ENCODE measurements at places on chromosomes 16 and 17.

DNA sequence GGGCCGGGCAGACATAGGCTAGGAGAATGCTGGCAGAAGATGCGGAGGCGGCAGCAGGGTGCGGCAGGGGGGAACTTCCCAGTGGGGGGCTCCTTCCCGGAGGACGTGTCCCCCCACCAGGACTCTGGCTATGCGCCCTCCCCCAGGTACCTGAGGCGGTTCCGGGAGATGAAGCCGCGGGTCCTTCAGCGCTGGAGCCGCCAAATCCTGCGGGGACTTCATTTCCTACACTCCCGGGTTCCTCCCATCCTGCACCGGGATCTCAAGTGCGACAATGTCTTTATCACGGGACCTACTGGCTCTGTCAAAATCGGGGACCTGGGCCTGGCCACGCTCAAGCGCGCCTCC, 3.4 kb downstream of the WNK4 start:
- no peak for DNase-seq

DNA sequence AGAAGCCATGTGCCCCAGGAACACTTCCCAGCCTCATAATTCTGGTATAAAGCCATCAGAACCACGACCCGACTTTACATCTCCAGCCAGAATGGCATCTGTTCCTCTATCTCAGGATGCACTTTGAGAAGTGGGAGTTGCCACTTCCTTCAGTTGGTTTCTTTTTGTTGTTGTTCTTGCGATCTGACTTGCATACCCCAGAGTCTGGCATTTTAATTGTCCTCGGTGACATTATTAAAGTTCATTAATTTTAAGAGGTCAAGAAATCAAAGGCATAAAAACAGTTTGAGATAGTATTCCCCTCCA, 13.5 kb downstream of the MARCHF10 start:
- no peak for DNase-seq

- no peak for DNase-seq
Observed at GRCh38 chr17:77696151-77696720, 262.3 kb upstream of the TNRC6C start.

DNA sequence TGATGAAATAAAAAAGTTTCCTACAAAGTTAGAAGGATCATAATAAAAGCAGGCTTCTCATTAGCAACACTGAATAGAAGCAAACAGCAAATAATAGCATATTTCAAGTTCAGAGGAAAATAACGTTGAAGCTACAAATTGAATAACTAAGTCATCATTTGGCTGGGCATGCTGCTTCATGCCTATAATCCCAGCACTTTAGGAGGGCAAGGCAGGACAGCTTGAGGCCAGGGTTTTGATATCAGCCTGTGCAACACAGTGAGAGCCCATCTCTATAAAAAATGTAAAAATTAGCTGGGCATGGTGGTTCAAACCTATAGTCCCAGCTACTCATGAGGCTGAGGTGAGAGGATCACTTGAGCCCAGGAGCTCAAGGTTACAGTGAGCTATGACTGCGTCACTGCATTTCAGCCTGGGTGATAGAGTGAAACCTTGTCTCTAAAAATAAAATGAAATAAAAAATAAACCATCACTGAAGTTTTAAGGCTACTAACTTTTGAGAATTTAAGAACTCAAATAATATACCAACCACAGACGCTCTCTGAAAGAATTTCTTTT, 25.5 kb downstream of the NCOR1 start:
- no peak for DNase-seq

Measured in NCI-H748 treated with DMSO at 0.1 percent for 48 hours (cell line).